ENCODE measurements at places on chromosomes 11 and 22.
A peak's percentile ranks its signal among the peaks of the same experiment; 100 is the strongest.

- DNase-seq: no peak
Observed at GRCh38 chr11:108757630-108758029, 92.8 kb downstream of the DDX10 start.

DNA sequence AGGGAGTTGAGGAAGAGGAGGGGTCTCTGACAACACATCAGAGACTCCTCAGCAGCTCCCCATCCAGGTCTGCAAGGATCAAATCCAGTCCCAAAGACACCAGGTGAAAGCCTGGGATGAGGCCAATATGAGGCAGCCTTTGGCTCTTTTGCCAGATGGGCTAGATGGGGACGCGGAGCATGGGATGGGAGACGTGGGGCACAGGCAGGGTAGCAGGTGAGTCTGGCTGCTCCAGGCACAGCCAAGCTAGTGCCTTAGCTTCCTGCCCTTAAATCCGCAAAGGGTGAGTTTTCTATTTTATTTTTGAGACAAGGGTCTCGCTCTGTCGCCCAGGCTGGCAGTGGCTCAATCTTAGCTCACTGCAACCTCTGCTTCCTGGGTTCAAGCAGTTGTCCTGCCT is 19.6 kb upstream of the DRICH1 start:
- no peak for DNase-seq

DNA sequence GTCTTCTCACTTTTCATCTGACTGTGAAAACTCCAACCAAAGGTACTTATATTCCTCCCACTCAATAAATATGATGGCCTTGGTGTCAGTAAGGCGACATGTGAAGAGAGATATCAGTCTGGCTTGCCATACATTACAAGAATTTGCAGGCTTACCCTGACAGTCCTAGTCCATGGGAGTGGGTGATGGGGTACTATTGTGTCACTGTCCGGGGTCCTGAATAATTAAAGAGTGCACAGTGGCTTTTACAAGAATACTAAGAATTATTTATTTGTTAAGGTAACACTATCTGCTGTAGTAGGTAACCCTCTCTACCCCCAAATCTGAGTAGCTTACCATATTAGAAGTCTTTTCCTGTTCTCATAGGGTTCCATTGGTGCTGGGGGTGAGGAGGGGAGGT is 23.1 kb upstream of the IZUMO1R start:
- DNase-seq: no peak

DNA sequence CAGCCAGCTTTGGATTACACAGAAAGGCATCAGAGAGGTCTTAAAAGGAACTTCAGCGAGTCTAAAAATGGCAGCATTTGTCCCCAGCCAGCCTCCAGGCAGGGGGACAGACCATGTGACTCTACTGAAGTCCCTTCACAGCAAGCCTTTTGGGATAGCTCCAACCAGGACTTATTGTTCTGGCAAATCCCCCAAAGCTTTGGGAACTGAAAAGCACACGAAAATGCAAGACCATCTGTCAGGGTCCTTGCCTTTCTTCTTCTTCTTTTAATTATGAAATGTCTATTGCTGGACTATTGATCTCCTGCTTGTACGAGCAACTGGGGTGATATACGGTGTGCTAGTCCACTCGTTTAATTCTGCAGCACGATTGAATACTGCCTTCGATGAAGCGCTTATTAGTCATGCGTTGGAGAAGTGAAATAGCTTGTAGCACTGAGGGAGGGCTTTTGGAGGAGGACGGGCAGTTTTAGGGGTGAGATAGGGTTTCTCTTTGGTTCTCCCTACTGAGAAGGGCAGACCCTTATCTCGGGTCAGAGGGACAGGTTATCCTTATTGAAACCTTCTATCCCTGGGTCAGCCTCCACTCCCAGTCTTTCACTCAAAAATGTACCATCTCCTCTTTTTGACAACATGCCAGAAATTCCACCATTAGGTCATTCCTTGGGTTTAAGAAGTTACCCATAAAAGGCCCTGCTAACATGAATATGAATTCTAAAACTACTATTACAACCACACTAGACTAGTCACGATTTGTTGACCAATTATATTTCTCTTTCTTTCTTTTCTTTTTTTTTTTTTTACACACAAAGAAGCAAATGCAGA is 416.4 kb downstream of the MIAT start:
- DNase-seq: no peak

- no peak for DNase-seq
Observed at GRCh38 chr11:60377401-60378136, 763 bp upstream of the MS4A7 start.

- DNase-seq: no peak
Observed at GRCh38 chr22:48199667-48200066, 1437.2 kb downstream of the TBC1D22A start.

GRCh38 chr22:48226026-48227013 is 1463.9 kb downstream of the TBC1D22A start:
- DNase-seq: no peak

DNA sequence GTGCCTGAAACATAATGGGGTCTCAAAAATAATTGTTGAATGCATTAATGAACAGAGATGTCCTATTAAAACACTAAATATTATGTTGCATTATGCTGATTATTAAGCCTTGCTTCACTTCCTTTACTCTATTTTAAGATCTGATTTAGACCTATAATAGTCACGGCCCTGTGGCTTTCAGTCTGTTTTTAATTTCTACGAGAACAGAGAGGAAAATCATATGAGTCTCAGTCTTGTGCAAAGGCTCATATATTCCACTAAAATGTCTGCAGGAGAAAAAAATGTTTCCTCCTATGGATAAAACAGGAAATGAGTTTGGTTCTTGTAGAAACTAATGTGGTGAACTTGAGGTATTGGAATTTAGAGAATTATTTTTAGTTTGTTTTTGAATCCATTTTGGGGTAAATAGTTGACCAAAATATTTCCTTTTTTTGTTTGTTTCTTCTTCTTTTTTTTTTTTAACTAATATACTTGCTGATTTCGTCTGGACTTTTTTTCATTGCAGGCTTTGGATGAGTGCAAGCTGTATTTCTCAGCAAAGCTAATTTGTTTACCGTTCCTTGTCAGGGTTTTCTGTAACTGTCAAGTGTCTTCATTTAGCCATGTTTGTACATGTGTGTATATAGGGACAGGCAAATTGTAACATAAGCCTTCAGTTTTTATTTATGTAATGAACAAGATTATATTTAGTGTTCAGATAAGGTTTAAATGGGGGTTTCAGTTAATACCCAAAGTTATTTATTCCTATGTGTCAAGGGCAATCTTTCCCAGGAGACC is 139.1 kb upstream of the DDI1 start:
- DNase-seq: no peak

DNA sequence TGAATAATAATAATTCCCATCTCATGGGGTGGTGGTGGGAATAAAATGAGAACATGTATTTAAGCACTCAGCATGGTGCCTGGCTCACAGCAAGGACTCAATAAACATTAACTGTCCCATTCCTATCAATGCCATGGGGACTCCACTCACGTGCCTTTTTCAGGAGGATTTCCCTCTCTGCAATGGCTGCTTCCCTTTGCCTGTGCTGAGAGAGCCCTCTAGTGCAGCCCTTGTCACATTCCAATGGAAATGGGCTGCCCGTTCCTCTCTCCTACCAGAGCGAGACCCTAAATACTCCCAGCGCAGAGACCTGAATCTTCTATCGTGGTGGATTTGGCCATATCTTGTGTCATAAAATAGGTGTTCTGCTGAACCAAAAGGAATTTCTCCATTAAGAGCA is 621.5 kb upstream of the B3GAT1 start:
- DNase-seq: no peak

DNA sequence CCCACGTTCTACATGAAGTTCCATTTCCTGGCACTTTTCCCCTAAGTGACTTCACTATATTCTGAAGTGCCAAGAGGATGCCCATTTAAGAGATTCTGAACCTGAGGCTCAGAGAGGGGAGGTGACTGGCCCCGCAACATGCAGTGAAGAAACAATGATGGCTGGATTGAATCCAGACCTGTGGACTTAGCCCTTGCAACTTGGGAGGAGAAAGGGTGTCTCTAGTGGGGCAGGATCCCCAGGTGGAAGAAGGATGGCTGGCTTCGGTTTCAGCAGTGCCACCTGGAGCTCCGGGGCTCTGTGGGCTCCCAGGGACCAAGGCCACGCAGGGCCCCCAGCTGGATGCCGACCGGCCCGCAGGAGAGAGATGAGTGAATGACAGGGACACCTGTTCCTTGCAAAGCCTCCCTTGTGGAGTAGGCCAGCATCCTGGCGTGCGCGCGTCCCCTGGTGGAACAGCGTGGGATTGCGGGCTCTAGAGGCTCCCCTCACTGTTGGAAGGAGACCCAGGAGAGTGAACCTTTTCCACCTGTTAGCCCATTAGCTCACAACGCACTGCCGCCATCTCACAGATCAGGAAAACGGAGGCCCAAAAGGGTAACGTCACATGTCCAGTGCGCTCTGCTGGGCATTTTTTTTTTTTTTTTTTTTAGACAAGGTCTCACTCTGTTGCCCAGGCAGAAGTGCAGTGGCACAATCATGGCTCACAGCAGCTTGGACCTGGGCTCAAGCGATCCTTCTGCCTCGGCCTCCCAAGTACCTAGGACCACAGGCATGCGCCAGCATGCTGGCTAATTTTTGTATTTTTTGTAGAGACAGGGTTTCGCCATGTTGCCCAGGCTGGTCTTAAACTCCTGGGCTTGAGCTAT is 104.7 kb downstream of the KIAA1671 start:
- DNase-seq: peak; percentile 82

- DNase-seq: no peak
Observed at GRCh38 chr11:68763181-68763721, 11.9 kb upstream of the TESMIN start.

DNA sequence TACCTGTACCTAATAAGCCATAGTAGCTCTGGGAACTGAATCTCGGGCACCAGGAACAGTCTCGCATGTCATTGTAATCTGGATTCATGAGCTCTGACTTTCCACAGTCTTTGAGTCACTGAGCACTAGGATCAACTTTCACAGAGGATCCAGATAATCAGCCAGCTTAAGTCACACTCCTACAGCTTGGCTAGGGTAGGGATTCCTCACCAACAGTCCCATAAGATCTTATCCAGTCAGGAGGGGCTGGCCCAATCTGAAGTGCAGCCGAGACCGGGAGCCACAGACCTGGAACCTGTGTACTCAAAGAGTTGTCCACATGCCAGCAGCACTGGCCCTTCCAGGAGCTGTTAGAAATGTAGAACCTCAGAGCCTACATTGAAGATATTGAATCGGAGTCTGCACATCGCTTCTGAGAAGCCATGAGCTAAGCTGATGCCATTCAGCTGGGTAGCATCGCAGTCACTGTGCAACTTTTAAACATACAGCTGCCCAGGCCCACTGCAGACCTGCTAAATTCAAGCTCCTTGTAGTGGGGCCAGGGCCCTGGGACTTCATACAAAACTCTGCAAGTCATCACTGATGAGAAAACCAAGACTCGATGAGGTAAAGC is 538.8 kb upstream of the B3GAT1 start:
- DNase-seq: no peak

GRCh38 chr11:2958251-2958650 is 29.0 kb upstream of the PHLDA2 start:
- no peak for DNase-seq

DNA sequence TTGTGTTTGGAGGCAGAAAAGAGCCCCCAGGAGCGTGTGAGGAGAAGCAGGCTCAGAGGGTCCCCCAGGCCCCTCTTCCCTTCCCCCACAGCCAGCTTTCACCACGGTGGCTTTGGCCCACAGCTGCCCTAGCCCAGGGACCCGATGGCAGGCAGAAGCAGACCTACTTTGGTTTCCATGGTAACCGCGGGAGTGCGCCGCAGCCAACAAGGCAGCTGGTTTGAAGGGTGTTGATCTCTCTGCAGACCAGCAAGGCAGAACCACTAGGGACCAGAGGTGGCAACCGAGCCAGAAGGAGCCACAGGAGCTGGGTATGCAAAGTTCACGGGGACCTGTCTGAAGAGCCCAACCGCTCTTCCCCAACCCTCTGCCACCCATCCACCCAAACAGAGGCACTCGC is 69.4 kb downstream of the BUD13 start:
- no peak for DNase-seq

GRCh38 chr11:1228921-1229451 is 6.1 kb downstream of the MUC5B start:
- no peak for DNase-seq

GRCh38 chr11:108620958-108621772 is 27.6 kb upstream of the EXPH5 start:
- no peak for DNase-seq

DNA sequence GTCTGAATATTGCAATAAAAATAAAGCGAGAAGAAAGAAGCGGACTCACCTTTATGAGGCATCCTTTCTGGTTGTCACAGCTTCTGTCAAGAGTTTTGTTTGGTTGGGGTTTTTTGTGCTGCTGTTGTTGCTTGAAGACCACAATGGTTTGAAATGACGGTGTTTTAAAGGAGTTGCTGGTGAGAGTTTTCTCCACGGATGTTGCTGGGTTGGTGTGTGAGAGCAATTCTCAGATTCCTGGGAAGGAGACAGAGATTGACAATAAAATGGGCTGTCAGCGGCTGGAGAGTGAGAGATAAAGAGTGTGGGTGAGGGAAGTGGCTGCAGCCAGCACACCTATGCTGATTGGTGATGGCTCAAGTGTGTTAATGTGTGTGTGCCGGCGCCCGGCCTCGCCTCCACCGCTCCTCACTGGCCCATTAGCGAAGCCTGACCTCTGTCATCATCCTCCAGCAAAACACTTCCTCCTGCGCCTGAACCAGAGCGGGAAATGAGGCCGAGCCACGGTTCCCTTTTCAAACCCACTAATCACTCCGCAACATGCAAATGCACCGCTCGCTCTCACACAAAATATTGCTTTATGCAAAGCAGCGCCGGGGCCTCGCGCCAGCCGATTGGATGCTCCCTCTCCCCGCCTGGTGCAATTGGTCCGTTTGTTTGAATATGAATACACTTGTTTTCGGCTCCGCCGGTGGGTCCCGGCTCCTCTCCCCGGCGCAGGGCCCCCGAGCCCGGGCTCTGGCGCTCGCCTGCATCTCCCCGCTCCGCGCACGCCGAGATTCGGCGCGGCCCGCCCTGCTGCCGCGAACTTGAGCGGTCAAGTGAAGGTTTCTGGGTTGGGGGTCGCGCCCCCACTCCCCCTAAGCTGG is at the start of gene PAX6:
TSS of gene PAX6 (minus strand) at position 544 of the 869 bp plus-strand sequence. CDS start 4,911 bp downstream, outside the sequence.
- DNase-seq: peak; percentile 49

- no peak for DNase-seq
Observed at GRCh38 chr11:61502522-61502921, 6.0 kb upstream of the LRRC10B start.

DNA sequence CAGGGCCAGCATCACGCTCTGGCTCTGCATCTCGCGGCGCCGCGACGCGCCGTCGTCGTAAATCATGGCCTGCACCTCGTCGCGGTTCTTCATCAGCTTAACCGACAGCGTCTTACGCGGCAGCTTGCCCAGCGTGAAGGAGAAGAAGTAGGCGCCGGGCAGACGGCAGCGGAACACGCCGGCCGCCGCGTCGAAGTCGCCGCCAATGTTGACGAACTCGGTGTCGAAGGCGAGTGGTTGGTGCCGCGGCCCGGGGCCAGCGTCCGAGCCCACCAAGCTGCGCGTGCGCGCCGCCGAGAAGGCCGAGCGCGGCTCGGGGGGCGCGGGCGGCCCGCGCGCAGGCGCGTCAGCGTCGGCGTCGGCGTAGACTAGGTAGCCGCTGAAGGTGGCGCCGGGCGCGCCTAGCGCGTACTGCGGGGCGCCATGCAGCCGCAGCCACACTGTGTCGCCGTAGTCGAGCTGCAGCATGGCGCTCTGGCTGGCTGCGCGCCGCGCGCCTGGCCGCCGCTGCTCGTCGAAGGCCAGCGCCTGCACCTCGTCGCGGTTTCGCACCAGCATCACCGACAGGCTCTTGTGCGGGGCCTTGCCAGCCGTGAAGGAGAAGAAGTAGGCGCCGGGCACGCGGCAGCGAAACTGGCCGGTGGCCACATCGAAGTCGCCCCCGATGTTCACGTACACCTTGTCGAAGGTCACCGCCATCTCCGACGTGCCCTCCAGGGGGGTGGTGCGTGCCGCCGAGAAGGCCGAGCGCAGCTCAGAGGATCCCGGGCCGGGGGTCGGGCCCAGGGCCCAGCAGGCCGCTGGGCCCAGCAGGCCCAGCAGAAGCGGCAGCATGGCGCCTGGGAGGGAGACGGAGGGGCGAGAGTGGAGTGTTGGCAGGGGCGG is 3.7 kb downstream of the FAM180B start:
- DNase-seq: no peak
